ENCODE measurements at places on chromosomes 1 and 21.

GRCh38 chr1:1118876-1119220 lies 3.0 kb upstream of the C1orf159 start:
- DNase-seq: no peak

DNA sequence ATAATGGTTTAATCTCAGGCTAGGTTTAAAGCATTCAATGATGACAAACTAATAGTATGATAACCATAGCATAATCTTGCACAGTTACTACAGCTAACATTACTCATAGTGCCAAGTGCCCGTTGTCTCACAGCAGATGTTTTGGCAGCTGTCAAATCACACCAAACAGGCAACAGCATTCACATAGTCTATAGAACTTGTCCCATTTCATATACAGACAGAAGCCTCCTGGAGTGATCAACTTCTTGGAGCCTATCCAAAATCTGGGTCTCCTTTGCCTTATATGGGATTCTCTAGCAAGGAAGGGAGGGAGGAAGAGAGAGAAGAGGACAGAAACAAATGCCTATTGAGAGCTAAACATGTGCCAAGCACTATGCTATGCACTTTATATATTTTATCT lies 250.6 kb upstream of the ZP4 start:
- DNase-seq: no peak

GRCh38 chr1:66725885-66726665 lies 26.2 kb upstream of the DYNLT5 start:
- no peak for DNase-seq

GRCh38 chr1:7454052-7454815 lies 316.9 kb upstream of the VAMP3 start:
- DNase-seq: no peak

- no peak for DNase-seq
Observed at GRCh38 chr1:93666613-93667384, 14.8 kb downstream of the BCAR3 start.

- DNase-seq: no peak
Observed at GRCh38 chr1:90386899-90387720, 330.0 kb downstream of the BARHL2 start.

GRCh38 chr21:31143036-31143435 lies 104.8 kb upstream of the KRTAP19-8 start:
- DNase-seq: no peak

DNA sequence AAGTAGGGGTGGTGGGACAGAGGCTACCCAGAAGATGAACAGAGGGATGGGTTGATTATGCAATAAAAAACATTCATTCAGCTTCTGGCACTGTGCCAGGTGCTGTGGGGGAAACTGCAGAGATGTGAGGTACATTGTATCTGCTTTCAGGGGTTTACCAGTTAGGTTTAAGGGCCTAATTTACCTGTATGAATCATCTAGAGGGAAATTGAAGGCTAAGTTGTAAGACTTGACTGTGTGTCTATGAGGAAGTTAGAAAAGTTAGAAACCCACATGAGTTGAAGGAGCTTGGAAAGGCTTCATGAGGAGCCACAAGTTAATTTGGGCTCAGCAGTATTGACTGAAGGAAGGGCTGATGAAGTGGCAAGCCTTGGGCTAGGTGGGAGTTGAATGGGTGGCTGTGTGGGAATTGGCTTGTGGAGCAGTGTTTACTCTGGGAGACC lies 36.7 kb upstream of the APOBEC4 start:
- no peak for DNase-seq

GRCh38 chr1:51898090-51898734 lies 19.7 kb upstream of the NRDC start:
- peak; percentile 91 for DNase-seq

- DNase-seq: no peak
Observed at GRCh38 chr1:8345621-8346415, 27.9 kb downstream of the SLC45A1 start.

DNA sequence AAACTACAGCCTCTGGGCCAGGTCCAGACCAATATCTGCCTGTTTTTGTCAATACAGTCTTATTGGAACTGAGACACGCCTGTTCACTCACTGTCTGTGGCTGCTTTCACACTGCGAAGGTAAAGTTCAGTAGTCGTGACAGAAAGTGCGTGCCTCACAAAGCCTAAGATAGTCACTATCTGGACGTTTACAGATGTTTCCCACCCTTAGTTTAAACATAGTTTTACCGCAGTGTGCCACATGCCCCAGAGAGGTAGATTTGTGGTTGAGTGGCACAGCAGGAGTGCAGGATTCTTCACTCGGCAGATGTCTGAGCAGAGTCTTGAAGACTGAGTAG lies 61.9 kb downstream of the NFASC start:
- no peak for DNase-seq

DNA sequence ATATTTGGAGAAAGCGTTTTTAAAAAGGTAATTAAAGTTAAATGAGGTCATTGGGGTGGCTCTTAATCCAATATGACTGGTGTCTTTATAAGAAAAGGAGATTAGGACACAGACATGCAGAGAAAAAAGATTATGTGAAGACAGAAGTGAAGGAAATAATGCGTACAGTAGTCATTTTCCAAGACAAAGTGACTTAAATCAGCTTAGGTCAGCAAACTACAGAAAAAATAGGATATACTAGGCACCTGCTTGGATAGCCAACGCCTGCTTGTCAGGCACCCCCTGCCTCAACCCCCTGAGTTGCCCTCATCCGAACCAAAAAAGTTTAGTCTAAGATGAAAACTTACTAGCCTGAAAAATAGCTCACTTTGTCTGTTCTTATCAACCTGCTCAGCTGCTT lies 58.2 kb upstream of the SPAG17 start:
- no peak for DNase-seq

DNA sequence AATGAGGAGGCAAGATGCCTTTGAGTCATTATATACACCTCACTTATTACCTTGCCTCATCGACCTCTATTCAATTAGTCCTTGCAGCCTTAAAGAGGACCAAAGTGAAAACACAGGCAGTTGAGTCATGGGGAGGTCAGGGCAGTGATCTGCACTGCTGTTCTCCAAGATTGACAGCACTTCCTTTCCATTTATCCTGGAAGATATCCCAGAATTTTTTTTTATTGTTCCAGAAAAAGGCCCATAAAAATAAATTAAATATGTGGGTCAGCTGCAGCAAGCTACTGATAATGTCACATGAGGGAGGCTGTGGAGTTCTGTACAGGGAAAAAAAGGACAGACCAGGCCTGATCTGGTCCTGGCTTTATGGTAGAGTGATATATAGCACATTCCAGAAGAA lies 33.2 kb upstream of the CDC42BPA start:
- DNase-seq: peak; percentile 31

DNA sequence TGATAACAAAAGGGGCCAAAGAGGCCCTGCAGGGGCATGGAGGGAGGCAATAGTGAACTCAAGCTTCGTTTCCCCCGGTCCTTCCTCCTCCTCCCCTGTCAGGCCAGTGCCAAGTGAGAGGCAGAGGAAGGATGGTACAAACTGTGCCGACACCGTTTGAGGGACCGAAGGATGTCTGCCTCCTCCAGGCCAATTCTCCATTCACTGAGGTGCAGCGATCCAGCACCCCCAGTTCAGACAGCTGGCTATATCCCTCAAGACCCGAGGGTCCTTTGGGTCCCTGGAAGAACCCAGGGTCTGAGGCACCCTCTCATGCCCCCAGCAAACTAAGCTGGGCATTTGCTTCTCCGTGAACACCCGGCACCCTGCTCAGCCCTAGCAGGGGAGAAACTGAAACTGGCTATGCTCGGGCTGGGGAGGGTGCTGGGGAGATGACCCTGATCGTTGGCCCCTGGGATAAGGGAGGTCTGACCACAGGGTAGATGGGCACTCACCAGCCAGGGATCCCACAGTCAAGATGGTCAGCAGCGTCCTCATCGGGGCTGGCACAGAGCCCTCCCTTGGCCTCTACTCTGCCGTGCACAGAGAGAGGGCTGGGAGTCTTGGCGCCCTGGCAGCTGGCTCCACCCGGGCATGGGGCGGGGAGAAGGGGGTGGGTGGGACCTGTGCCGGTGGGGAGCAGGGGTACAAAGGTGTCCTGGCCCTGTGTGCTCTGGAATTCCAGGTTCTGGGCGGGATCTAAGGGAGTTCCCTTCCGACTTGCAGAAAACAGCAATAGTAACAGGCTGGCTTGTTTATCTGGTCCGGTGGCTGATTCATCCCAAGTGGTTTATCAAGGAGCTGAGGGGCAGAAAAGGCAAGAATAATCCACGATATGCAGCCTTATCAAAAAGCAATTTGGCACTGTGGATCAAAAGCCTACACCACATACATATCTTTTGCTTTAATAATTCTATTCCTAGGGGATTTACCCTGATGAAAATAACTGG lies at the start of gene IL22RA1:
IL22RA1 (minus strand) TSS at position 595 of the 989 bp plus-strand sequence; CDS start at position 537, 58 bp downstream.
- DNase-seq: no peak

- peak; percentile 55 for DNase-seq
Observed at GRCh38 chr1:243713470-243714186, 136.4 kb downstream of the AKT3 start.

DNA sequence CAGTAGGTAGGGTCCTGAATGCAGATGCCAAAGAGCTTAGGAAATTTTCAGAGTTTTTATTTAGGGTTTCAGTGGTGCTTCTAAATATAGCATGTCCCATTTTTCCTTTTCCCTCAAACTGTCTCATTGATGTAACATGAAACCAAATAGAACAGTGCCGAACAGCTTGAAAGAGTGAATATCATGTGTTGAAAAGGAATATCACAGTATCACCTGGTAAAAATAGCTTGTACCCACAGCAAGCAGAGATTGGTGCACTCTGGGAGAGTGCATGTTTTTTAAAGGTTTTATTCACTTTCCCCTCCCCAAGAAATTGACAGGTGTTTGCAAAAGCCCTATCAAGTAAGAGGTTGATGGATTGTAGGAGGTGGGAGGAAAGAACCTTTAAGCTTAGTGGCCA lies 41.9 kb upstream of the ELAVL4 start:
- no peak for DNase-seq

GRCh38 chr21:16708101-16708835 lies 804.6 kb upstream of the CXADR start:
- peak; percentile 12 for DNase-seq

- DNase-seq: no peak
Observed at GRCh38 chr1:88462488-88463261, 221.4 kb upstream of the PKN2 start.

- no peak for DNase-seq
Observed at GRCh38 chr21:42160111-42160721, 58.7 kb upstream of the ABCG1 start.

DNA sequence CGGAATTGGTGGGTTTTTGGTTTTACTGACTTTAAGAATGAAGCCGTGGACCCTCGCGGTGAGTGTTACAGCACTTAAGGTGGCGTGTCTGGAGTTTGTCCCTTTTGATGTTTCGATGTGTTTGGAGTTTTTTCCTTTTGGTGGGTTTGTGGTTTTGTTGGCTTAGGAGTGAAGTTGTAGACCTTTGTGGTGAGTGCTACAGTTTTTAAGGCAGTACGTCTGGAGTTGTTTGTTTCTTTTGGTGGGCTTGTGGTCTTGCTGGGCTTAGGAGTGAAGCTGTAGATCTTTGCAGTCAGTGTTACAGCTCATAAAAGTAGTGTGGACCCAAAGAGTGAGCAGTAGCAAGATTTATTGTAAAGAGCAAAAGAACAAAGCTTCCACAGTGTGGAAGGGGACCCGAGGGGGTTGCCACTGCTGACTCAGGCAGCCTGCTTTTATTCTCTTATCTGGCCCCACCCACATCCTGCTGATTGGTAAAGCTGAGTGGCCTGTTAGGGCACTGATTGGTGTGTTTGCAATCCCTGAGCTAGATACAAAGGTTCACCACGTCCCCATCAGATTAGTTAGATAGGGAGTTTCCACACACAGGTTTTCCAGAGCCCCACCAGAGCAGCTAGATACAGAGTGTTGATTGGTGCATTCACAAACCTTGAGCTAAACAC lies 20.9 kb downstream of the HENMT1 start:
- DNase-seq: no peak

DNA sequence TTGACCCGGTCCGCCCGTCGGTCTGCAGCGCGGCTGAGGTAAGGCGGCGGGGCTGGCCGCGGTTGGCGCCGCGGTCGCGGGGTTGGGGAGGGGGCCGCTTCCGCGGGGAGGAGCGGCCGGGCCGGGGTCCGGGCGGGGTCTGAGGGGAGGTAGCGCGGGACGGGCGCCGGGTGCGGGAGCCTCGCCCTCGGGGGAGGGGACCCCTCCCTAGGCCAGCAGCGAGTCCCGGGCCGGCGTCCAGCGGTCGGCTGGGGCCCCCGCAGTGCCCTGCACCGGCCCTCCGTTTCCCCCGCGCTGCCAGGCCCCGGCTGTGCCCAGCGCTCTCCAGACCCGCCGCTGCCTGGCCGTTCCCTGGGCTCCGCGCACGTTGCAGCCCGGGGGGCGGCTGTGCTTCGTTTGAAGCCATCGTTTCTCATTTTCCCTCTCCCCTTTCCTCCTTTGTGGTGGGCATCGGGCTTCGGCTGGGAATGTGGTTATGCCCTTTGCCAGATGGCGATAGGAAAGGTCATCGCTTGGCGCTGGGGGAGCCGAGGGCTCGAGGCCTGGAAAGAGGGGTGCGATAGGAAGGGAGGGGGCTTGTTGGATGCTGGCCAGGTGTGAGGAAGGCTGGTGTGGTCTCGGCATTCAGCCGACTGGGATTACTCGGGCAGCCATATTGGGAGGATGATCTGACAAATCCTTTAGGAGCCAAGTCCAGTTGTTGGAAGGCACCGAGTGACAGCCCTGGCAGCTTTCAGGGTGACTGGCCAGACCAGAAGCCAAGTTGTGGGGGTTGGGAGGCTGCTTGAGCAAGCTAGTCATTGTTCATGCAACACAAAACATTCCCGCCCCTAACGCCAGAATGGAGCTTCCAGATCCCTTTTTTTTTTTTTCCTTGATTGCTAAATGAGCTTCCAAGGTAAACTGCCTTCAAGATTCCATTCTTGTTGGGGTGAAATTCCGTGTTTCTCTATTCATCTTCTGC lies 753 bp downstream of the KIF1B start:
- DNase-seq: peak; percentile 71

DNA sequence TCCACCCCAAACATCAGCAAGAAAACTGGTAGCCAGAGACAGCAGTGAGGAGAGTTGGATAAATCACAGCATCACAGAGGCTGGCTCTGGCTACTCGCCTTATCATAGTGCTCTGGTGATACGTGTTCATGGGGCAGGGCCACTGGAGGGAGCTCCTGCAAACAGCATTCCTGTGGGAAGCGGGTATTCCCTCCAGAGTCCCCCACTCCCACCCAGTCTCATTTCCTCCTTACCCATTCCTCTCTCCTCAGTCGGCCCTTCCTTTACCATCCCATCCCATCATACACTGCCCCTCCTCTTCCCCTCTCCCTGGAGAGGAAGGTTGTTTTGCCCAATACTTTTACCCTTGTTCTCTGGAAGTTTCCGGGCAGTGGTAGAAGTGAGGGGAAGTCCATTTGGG lies 7.1 kb downstream of the NHLH2 start:
- no peak for DNase-seq

DNA sequence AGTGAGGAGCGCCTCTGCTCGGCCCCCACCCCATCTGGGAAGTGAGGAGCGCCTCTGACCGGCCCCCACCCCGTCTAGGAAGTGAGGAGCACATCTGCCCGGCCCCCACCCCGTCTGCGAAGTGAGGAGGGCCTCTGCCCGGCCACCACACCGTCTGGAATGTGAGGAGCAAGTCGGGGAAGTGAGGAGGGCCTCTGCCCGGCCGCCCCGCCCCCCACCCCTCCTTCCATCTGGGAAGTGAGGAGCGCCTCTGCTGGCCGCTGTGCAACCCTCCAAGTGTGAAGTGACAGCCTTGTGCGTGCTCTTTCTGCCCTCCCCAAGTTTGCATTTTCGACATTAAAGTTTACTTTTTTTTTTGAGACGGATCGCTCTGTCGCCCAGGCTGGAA lies 5.1 kb upstream of the ZZZ3 start:
- no peak for DNase-seq

All from BJ (cell line).